ENCODE measurements at places on chromosomes 13 and 19.

DNA sequence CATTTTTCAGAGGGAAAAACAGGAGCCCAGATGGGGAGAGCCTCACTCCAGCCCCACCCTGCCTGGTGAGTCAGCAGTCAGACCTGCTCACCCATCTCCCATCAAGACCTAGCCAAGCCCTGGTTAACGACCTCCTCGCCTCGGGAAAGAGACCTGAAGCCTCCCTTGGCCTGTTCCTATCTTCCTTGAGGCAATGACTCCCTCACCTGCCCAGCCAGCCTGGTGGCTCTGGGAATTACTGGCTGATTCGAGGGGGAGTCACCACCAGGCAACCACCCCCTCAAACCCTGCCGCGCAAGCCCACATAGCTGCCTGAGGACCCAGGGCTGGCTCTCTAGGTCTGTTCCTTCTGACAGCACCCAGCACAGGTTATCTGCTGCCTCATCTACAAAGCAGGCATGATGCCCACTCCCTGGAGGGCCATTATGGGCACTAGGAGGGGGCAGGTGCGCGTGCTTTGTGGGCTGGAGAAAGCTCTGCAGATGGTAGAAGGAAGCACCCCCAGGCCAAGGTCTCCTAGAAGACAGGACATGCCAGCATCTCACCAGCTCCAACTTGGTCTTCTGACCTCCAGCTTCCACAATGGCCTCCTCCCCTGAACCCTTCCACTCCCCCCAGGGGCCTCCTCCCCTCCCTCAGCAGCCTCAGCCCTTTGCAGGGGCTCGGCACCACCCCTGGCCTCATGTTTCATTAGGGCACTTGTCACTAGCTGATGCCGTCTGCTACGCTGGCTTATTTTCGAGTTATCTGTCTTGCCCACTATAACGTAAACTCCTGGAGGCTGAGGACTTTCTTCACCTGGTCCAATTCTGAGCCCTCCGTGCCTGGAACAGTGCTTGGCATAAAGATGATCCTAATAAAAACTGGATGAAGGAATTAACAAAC, 10.4 kb downstream of the DEDD2 start:
- DNase-seq: peak; percentile 35

DNA sequence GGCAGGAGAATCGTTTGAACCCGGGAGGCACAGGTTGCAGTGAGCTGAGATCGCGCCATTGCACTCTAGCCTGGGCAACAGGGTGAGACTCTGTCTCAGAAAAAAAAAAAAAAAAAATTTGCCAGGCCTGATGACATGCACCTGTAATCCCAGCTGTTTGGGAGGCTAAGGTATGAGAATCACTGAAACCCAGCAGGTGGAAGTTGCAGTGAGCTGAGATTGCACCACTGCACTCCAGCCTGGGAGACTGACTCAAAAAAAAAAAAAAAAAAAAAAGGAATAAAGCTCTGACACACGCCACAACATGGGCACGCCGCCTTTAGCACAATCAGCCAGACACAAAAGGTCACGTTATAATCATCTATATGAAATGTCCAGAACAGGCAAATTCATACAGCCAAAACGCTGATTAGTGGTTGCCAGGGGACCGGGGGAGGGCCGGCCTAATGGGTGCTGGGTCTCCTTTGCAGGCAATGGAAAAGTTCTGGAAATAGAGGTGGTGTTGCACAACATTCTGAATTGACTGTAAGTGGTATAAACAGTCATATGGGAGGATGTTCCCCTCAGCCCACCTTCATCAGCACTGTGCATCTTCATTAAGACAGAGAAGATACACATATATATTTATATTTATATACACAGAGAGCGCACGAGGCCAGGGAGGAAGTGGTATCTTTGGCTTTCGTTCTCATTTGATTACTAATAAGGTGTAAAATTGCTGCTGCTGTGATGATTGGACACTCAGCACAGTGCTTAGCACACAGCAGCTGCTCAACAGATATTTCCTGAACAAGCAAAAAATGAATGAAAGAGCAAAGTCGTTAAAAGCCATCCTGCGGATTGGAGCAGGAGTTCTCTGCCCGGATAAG, 3.8 kb downstream of the HSPBP1 start:
- no peak for DNase-seq

DNA sequence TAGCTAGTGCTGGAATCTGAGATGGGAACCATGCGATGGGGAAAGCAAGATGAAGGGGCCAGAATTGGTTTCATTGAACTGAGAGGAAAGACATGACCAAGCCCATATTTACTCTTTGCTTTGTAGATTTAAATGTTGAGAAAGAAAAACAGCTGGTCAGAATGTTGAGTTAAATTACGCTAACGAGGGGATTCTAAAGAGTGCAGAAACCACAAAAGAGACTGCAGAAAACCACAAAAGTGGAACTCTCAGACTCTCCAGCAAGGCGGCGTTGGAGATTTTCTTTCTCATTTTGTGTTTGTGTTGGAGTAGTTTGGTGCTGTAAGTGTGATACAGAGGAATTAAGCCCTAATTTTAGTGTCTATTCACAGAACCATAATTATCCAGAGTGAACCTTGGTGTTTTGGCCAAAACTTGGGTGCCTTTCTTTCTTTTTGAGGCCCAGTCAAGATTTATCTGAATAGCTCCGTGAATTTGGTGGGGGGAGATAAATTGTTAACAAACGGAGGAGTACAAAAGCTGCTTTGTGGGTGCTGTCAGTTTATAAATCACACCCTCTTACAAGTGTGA, 26.3 kb downstream of the SAE1 start:
- no peak for DNase-seq

GRCh38 chr13:84946192-84946591, 853.0 kb downstream of the SLITRK6 start:
- DNase-seq: no peak

- DNase-seq: peak; percentile 15
These were observed 116.3 kb upstream of the SLC7A1 start for GRCh38 chr13:29711776-29712175.

GRCh38 chr13:81058211-81058915, 717.4 kb upstream of the SPRY2 start:
- DNase-seq: no peak

DNA sequence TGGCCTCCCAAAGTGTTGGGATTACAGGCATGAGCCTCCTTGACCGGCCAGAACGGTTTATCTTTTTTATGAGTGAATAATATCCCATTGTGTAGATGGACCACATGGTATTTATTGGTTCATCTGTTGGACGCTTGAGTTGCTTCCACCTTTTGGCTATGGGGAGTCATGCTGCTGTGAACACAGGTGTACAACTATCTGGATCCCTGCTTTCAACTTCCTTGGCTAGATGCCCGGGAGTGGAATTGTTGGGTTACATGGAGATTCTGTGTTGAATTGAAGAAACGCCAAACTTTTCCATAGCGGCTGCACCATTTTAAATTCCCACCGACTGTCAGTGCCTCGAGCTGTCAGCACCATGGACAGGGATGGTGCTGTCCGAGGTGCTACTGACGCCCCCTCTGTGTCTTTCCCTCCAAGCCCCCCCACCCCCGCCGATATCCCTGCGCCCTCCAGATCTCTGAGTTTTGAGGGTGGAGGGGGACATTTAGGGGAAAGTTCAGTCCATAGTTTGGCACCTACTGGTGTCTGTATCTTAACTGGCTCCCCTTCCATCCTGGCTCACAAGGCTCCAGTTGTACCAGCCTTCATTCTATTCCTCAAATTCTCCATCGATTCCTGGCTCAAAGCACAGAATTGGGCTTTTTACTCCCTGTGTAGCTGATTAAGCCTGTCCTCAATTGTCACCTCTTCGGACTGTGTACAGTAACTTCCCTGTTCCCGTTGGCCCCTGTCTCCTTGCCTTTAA, 27.3 kb downstream of the PNPLA6 start:
- DNase-seq: no peak

DNA sequence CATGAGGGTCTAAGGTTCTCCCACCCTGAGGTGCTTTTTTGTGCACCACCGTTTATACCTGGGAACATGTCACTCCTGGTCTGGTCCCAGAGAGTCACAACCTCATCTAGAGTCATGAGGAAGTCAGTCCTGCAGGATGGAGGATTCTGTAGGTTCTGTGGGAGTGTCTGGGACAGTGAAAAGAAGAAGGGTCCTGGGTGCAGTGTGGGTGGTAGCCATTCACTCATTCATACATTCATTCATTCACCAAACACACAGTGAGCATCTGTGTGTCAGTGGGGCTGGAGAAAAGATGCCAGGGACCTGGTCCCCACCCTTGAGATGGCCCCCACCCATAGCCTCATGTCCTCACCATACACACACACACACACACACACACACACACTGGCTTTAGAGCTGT, 8.7 kb upstream of the CEACAM18 start:
- no peak for DNase-seq

- no peak for DNase-seq
These were observed 2.1 kb downstream of the ZIC5 start for GRCh38 chr13:99969453-99969918.

DNA sequence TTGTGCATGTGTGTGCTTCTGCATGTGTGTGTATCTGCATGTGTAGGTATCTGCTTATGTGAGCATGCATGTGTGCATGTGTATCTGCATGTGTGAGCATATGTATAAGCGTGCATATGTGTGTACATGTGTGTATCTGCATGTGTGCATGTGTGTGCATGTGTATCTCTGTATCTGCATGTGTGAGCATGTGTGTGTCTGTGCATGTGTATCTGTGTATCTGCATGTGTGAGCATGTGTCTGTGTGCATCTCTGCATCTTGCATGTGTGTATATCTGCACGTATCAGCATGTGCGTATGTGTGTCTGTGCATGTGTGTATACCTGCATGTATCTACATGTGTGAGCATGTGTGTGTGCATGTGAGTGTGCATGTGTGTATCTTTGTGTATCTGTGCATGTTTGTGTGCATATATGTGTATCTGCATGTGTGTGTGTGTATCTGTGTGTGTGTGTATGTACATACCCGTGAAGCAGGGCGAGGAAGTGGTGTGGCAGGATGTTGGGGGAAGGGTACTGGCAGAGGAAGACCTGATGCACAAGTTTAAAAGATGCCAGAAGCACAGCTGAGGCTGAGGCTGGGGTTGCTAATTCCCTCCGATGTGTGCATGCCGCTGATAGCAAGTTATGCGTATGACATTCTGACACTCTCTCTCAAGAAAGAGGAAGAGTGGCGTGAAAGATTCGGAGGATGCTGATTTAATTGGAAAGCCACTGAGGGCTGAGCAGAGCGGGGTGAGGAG, 64.2 kb downstream of the TEX29 start:
- DNase-seq: no peak

- DNase-seq: no peak
These were observed 68.2 kb downstream of the CACNA1A start for GRCh38 chr19:13437919-13438618.

DNA sequence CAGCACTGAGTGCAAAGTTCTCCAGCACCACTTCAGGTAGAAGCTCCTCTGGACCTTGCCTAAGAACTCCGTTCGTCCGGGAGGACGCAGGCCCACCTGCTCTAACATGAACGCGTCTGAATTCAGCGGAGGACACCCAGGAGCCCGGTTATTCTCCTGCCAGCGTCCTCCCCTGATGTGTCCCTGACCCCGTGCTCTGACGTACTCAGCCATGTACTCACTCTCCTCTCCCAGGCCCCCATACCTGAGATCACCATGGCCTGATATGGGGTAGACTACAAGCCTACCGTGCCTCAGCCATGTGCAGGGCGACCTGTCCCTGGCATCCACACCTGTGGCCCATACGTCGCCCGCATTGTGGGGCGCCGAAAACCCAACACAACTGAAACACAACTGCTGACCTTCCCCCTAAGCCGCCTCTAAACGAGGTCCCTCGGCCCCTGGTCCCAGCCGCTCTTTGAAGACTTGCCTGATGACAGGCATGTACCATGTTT, 744 bp upstream of the ZNF584 start:
- no peak for DNase-seq

DNA sequence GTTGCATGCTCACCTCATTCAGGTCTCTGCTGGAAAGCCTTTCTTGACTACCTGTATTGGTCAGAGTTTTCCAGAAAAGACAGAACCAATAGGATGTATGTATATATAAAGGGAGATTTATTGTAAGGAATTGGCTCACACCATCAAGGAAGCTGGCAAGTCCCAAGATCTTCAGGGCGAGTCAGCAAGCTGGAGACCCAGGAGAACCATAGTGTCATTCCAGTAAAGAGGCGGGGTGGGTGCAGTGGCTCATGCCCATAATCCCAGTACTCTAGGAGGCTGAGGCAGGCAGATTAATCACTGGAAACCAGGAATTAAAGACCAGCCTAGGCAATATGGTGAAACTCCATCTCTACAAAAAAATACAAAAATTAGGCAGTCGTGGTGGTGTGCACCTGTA, 30.4 kb upstream of the FARP1 start:
- no peak for DNase-seq

DNA sequence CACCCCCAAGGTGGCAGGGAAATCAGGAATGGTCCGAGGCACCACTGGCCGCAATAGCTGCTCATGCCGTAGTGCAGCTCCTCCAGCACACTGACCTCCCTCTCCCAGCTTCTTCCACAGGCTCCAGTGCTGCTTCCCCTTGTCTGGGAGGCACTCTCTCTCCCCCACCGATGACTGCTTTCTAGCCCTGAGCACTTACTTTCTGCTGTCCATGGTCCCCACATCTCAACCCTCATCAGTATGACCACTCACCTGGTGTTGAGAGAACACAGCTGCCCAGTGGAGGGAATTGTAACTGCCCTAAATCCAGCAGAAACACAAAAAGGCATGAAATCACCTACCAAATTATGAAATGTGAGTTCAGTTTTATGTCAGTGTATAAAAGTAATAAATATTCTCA, 28.9 kb upstream of the TPP2 start:
- peak; percentile 4 for DNase-seq

DNA sequence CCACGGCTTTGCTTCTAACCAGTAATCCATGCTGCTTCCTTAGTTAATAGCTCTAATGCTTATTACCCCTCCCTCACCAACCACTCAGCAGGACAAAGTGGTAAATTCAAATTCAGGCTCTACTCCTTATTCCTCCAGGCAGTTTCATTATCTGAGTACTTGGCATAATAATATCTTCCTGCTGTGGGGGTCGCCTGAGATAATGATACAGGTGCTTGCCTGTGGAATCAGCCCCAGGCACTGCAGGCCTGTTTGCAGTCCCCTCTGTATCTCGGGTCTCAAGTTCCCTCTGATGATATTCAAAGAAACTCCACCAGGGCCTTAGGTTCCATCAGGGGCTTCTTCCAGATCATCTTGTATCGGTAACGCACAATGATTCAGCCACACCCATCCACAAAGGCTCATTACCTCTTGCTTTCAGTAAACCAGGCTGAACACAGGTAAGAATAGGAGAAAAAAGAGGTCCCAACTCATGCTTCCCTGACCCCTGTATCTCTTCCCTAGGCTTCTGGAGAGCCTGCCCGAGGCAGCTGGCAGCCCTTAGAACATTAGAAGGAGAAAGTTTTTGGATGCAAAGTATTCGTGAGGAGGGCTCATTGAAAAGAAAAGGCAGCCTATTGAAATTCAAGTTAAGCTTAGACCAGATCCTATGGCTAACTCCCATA, 14.3 kb upstream of the FOXO1 start:
- DNase-seq: no peak

DNA sequence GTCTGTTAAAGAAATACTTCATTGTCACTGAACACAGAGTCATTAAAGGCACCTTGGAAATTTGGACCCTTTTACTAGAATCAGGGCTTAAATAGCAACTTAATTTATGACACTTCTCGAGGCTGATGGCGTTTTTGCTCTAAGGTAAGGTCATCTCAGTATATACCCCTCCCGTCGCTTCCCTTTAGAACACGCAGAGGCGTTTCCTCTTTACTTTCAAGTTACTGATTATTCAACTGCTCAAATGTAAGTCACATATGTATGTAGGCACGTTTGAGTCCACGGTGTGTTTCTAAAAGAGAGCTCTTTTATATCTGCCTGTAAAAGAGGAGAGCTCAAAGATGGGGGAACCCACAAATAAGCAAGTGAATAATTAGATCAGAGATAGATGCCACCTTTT, 181.5 kb downstream of the TSHZ3 start:
- no peak for DNase-seq
